ENCODE measurements at places on chromosomes 16 and 17. TPM values are rescaled to one million over a fixed set of nuclear protein-coding genes. Genes with fewer than 3 reads are reported as not detected.

The UTS2R gene
- total RNA-seq = 0.20 TPM

The SOCS3 gene
- 47.6 TPM for total RNA-seq

The NPIPA2 gene
- 1.2 TPM for total RNA-seq

The KRTAP4-5 gene
- not detected for total RNA-seq

The ATP2A1 gene
- total RNA-seq = 0.22 TPM

The SNX20 gene
- total RNA-seq = 1.7 TPM

The PGAP6 gene
- total RNA-seq = 22.7 TPM

The HS3ST3A1 gene
- total RNA-seq = 7.3 TPM

The SENP3 gene
- 75.4 TPM for total RNA-seq

The NKD1 gene
- total RNA-seq = 20.1 TPM

The MARCHF10 gene
- total RNA-seq = 3.3 TPM

The SDF2 gene
- 31.6 TPM for total RNA-seq

The ANKS4B gene
- total RNA-seq = not detected

The UNC13D gene
- total RNA-seq = 53.1 TPM

Measured in tibial nerve (tissue), 4 donors.